ENCODE measurements at places on chromosomes 16 and 17.

GRCh38 chr16:66007717-66008116, 358.8 kb upstream of the CDH5 start:
- peak; percentile 65 for DNase-seq

DNA sequence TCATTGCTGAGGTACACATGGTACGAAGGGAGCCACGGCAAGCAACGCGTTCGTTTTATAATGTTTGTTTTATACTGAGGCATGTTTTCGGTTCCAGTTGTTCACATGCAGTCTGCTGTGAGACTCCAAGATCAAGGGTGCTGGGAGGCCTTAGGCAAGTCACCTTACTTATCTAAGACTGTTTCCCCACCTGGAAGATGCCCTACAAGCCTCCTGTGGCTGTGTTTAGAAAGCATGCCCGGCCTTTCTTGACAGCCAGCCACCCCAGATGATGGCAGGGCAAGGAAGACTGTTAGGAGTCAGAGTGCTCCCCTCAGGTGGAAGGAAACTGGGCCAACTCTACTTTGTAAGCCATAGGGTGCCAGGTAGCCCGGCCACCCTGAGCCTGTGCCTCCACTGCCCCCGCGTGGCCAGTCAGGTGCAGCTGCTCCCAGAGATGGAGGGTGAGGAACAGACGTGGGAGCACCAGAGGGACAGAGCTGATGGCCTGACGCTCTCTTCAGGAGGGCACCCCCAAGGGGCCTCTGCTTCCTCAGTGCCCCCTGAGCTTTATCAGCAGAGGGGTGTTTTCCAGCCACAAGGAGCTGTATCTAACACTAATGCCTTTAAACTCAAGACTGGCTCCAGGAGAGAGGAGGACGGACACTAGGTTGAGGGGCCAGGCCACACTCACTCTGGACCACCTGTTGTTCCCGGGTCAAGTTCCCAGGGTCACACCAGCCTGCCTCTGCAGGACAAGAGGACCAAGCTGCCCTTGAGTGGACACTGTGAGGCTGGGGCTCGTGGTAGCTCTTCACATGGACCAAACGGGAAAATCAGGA, 5.4 kb downstream of the NAT9 start:
- peak; percentile 18 for DNase-seq

GRCh38 chr17:28227316-28228108, 91.5 kb upstream of the TMEM97 start:
- no peak for DNase-seq

DNA sequence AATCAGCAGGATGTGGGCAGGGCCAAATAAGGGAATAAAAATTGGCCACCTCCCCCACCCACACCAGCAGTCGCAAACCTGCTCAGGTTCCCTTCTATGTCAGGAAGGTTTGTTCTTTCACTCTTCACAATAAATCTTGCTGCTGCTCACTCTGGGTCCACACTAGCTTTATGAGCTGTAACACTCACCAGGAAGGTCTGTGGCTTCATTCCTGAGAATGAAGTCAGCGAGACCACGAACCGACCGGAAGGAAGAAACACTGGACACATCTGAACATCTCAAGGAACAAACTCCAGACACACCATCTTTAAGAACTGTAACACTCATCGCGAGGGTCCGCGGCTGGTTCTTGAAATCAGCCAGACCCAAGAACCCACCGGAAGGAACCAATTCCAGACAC, 115.5 kb upstream of the TBX2 start:
- DNase-seq, result no peak

DNA sequence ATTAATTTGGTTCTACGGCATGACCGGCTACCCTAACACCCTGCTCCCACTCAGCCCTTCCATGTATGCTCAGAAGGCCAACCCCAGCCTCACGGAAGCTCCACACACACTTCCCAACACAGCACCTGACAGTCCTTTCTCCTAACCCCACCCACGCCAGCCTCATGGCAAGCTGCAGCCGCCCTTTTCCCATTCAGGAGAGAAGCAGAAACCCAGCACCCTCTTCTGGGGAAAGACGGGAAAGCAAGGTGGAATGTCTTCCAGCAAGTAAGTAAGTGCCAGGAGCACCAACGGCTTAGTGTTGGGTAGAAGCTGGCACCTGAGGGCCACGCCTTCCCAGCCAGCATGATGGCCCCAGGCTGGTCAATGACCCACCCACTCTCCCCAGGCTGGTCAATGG, 32.1 kb downstream of the ABR start:
- DNase-seq, result peak; percentile 23

DNA sequence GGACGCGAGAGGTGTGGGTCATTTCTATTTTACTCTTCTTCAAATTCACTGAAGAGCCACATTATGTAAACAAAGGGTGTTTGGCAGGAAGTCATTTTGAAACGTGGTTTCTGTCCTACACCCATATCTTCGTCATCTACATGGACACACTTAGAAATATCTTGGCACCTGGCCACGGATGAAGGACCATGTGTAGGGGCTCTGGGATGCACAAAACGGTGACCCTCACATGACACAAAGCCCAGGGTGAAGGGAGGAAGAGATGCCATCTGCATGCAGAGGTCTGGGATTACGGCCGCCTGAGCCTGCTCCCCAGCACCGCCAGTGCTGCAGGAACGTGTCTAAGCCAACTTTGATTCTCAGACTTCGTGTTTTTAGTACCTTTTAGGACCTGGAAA, 130.2 kb upstream of the CHMP6 start:
- no peak for DNase-seq

GRCh38 chr17:63407741-63408330, 38.3 kb downstream of the CYB561 start:
- no peak for DNase-seq

DNA sequence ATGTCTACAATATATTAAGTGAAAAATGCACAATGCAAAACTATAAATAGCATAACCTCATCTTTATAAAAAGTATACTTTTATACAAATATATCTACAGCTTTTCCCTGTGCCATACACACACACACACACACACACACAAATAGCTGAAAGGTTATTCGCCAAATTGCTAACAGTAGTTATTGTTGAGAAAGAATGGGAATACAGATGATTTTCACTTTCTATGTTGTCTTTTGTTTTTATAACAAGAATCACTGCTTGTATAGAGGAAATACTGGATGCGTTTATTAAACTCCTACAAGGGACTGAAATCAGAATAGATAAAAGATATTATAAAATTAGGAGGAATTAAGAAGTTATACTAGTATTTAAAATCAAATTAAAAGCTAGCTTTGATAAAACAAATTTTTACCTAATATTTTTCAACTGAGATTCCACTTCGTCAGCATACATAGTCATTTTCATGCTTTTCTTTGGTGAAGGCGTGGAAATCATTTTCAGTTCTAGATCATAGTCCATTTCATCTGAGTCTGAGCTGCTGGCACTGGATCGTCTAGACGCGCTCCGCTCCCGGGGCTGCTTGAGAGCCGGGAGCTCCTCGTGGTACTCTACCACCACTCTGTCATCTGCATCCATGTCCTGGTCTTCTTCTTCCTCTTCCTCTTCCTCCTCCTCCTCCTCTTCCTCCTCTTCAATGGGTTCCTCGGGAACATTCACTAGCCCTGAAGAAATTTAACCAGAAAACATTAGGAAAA, 17.0 kb upstream of the ITGAE start:
- no peak for DNase-seq

- no peak for DNase-seq
These were observed 30.5 kb upstream of the CACNG4 start for GRCh38 chr17:66934040-66934439.

- DNase-seq, result no peak
These were observed 9.7 kb downstream of the CENPV start for GRCh38 chr17:16343569-16343968.

DNA sequence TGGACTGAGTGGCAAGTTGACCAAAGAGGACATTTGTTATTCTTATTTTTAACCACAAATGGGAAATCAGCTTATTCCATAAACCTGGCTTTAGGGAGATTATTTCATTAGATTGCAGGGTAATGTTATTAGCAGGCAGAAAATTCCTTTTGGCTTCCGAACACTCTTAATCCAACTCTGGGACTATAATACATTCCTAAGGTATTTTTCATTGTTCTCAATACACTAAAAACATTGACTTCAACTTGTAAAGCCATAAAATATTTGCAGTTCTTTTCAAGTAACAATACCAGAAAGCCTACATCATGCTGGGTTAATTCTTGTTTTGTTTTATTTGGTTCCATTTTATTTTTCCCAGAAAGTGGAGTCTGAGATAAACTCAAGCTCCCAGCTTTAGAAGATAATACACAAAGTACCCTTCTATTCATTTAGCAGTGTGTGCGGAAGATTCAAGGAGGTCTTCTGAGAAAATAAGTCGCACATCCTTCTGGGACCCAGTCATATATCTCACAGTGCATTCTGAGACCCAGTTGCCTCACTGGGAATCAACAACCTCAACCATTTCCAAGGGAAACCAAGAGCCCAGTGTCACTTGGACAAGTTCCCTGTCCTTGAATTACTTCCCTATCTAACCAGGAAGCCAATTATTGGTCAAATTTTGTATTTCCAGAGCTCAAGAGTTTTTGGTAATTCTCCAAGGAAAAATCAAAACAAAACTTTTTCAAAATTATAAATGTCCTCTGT, 389.6 kb upstream of the DYNLRB2 start:
- DNase-seq, result no peak

DNA sequence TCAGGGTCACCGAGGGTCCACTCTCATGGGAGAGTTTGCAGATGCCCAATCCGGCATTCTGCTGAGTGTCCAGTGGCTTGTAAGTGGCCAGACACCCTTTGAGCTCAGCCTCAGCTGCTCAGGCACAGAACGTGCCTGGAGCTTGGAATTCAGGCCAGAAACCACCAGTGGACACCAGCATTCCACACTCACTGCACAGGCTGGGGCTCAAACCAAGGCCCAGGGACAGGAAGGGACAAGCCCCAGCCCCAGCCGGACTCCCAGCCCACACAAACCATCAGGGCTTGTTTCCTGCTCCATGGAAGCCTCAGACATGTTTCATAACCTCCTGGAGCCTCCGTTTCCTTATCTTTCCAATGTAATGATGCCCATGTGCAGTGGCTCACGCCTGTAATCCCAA, 5.0 kb upstream of the NPRL3 start:
- DNase-seq, result no peak

DNA sequence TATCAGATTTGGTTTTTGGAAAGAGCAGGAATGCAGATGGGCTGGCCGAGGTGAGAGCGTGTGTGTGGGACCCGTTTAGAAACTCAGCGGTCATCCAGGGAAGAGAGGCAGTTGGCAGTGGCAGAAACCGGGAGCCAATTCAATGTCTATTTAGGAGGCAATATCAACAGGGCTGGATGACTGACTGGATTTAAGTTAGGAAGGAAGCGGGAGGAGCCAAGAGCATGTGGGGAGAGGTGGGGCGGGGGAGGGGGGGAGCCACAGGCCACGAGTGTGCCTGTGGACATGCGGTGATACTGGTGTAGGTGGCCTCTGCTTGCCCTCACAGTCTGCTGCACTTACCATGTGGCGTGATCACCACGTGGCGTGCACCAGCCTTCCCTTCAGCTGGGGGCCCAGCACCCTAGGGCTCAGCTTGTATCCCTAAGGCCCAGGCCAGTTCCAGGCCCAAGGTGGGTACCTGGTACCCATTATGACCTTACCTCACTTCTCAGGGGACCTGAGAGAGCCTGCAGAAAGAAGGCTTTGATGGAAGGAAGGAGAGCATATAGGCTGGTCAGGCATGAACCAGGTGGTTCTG, 10.8 kb upstream of the TPPP3 start:
- DNase-seq, result no peak

DNA sequence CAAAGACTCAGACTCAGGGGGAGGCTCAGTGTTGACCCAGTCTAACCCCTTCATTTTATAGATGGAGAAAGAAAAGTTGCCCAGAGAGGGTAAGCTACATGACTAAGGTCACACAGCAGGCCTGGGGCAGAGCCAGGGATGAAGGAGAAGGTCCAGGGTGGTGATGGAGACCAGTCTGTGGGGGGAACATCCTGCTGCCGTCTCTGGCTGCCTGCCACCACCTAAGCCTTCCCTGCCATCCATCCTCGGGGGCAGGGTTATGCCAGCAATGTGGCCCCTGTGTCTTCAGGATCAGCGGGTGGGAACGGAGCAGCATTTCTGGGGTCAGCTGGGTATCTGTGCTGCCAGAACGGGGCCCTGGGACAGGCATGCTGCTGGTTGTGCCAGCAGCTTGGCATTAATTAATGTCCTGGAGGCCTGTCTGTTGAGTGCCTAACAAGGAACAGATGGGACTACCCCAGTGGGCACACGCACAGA, 5.5 kb downstream of the DOK4 start:
- DNase-seq, result no peak

- DNase-seq, result no peak
These were observed 4.8 kb downstream of the IGFALS start for GRCh38 chr16:1788708-1789100.

GRCh38 chr16:13633391-13633861, 286.5 kb upstream of the ERCC4 start:
- DNase-seq, result no peak

GRCh38 chr16:88659160-88659559, 3.7 kb downstream of the MVD start:
- DNase-seq, result no peak

- no peak for DNase-seq
These were observed 309.9 kb upstream of the ASIC2 start for GRCh38 chr17:33602981-33603380.

GRCh38 chr16:60271025-60271771, 1537.1 kb upstream of the GOT2 start:
- no peak for DNase-seq

- DNase-seq, result peak; percentile 83
These were observed 4.3 kb downstream of the CAMKK1 start for GRCh38 chr17:3888343-3889171.

DNA sequence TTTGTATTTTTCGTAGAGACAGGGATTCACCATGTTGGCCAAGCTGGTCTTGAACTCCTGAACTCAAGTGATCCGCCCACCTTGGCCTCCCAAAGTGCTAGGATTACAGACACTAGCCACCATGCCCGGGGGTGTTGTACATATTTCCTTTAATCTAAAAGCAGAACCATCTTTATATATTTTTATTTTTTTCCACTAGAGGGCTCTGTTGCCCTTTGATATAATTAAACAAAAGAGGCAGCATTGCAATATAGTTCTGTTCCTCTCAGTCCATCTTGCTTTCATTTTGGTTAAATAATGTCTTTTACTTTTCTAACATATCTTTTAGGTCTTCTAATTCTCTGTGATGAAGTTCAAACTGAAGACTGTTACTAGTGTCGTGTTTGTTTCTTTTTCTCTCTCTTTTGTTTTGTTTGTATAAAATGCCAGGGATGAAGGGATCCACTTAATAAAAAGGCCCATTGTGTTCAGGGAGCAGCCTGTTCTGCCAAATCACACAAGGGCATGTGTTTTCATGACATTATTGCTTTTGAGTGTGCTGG, 23.4 kb downstream of the WWOX start:
- peak; percentile 32 for DNase-seq
